Heart left ventricle (tissue), 16 donors: ENCODE measurements at places on chromosomes 5 and 9. TPM values are rescaled to one million over a fixed set of nuclear protein-coding genes. Genes with fewer than 3 reads are reported as not detected.

DNA sequence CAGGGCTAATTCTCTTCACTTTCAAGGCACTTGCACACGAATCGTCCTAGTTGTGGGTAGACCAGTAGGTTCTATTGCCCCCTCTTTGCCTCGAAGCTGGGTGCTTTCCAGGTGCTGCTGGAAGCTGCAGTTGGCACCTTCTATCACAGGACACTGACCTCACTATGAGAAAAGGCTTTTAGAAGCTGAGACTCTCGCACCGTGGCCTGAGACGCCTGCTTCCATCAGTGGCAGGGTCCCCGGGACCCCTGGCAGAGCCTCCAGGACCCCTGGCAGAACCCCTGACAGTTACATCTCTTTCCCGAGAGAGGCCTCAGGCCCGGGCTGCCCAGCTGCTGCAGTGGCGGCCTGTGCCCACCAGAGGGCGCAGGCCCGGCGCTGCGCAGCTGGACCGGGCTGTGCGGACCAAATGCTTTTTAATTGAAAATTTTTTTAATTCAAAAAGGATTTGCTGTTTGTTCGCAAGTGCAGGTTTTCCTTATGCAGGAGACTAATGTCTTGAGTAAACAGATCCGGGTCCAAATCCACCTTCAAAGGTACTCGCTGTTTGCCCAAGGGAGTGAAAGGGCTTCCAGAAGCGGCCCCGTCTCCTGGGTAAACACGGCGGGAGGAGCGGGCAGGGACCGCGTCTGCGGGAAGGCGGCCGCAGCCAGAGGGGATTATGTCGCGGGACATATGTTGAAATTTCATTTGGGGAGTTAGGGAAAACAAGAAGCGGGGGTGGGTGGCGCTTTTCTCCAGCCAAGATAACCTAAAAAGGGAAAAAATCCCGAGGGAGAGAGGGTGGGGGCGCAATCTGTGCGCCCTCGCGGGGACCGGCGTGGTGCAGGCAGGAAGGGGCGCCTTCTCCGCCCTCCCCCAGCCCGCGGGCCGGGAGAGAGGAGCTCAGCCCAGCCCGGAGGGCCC, 114.5 kb upstream of the LMX1B start:
- DNase-seq = peak; percentile 71
- no peaks in the 10 kb centered on the region for H3K27me3 ChIP-seq
- peak overlapping the region; percentile 34 for H3K4me3 ChIP-seq
- H3K4me1 ChIP-seq = peaks cover 20% of the 10 kb centered on the region

- no peak for DNase-seq
- H3K36me3 ChIP-seq = no peaks in the 10 kb centered on the region
- H3K27ac ChIP-seq = no peak overlapping the region
- no peaks in the 10 kb centered on the region for H3K27me3 ChIP-seq
- H3K4me1 ChIP-seq = no peaks in the 10 kb centered on the region
- H3K4me3 ChIP-seq = no peak overlapping the region
These were observed 157.0 kb downstream of the PJA2 start for GRCh38 chr5:109252731-109253130.

- no peaks in the 10 kb centered on the region for H3K36me3 ChIP-seq
- H3K27ac ChIP-seq = no peak overlapping the region
- H3K27me3 ChIP-seq = no peaks in the 10 kb centered on the region
- no peaks in the 10 kb centered on the region for H3K4me1 ChIP-seq
These were observed 171.7 kb downstream of the ZNF608 start for GRCh38 chr5:124574521-124575436.

- peaks cover 48% of the 10 kb centered on the region for H3K4me1 ChIP-seq
- H3K27ac ChIP-seq = peak overlapping the region; percentile 96
These were observed 1.3 kb downstream of the ERBIN start for GRCh38 chr5:65927503-65928321.

GRCh38 chr5:136682986-136683385, 317.6 kb upstream of the TRPC7 start:
- no peak overlapping the region for H3K27ac ChIP-seq
- no peaks in the 10 kb centered on the region for H3K4me1 ChIP-seq
- peaks cover 20% of the 10 kb centered on the region for H3K27me3 ChIP-seq
- DNase-seq = no peak
- H3K36me3 ChIP-seq = no peaks in the 10 kb centered on the region

FBP1 gene
- polyA plus RNA-seq = 1.3 TPM

DNA sequence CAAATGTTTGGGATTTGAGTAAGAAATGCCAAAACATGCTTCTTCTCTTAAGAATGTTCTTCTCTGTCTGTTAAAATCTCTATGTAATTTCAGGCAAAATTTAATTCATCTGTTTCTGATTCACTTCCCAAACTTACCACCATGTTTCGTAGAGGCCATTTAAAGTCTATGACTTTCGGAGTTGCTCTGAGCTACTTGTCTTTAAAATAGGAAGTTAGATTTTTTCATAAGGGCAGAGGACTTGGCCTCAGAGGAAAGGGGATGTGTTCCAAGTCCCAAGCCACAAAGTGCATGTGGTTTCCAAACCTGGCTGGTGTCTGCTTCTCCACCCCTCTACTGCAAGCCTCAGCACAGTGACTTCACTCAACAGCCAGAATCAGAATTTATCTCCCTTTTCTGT, 111.3 kb upstream of the ADRA1B start:
- DNase-seq = peak; percentile 50
- H3K4me3 ChIP-seq = no peak overlapping the region
- no peaks in the 10 kb centered on the region for H3K4me1 ChIP-seq
- no peaks in the 10 kb centered on the region for H3K27me3 ChIP-seq

DNA sequence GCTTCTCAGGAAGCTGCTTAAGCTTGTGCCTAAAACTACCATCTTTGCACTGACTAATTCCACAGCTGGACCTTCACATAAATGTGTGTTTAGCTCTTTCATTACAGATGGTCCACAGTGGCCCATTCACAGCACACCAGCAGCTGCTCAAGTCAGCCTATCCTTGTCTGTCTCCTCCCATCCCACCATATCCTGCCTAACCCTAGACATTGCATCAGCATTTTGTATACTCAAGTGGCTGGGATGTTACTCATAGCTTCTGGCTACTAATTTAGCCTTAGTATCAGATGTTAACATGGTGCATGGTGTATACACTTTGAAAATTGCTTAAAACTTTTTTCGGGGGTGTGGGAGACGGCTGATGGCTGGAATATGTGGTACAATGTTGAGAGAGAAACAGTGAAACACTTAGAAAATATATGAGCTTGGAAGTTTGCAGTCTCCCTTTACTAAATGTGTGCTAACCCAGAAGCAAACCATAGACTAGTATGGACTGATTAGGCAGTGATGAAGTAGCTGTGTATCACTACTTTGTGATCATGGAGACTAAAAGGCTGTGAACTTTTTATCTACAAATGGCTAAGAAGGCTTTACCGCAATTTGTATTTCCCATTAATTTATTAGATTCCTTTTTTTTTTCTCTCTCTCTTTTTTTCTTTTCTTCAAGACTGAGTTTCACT, 83.1 kb downstream of the JMY start:
- H3K4me1 ChIP-seq = no peaks in the 10 kb centered on the region
- H3K27ac ChIP-seq = no peak overlapping the region
- H3K27me3 ChIP-seq = no peaks in the 10 kb centered on the region
- no peak overlapping the region for H3K4me3 ChIP-seq
- no peaks in the 10 kb centered on the region for H3K36me3 ChIP-seq

GRCh38 chr9:33239921-33240320, at the start of gene SPINK4:
Gene SPINK4, plus strand, starts transcription at chr9:33240167. Its CDS starts 42 bp downstream, at chr9:33240209.
- no peak within 1 kb of the TSS for H3K4me3 ChIP-seq
- no peaks in the 10 kb centered on the region for H3K4me1 ChIP-seq
- H3K27me3 ChIP-seq = no peaks in the 10 kb centered on the region
- no peak within 1 kb of the TSS for H3K27ac ChIP-seq
- peak; percentile 39 for DNase-seq

- H3K27ac ChIP-seq = peak overlapping the region; percentile 18
- no peak overlapping the region for H3K4me3 ChIP-seq
- H3K4me1 ChIP-seq = peaks cover 61% of the 10 kb centered on the region
These were observed 220.3 kb downstream of the NR3C1 start for GRCh38 chr5:143182901-143183820.

AK8 gene
- polyA plus RNA-seq = not detected

DNA sequence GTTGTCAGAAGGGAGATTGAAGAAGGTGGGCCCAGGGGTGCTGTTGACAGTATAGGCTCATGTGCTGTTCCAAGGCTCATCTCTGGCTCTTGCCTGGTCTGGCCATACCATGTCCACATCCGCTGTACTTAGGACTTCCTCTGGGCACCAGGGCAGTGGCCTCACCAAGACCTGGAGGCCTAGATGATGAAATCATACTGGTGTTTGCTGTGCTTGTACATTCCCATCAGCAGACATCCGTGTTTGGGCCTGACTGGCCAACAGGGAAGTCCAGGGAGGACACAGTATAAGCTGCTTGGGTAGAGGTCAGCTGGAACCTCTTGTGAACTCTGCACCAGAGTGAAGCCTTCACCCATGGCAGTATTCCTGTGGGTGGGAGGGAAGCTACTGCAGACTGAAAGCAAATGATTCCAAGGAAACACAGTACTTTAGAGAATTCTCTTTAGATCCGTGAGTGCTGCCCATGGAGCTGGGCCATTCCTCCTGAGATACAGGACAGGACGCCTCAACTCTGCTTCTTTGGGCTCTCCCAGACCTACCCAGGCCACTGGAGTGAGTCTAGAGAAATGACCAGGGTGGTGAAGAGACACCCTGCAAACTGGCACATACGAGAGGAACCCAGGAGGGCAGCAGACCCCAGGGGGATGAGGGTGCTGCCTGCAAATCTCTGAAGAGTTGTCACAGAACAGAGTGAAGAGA, 22.5 kb downstream of the POLR1E start:
- no peak overlapping the region for H3K27ac ChIP-seq
- H3K4me1 ChIP-seq = no peaks in the 10 kb centered on the region
- no peak overlapping the region for H3K4me3 ChIP-seq
- peaks cover 67% of the 10 kb centered on the region for H3K36me3 ChIP-seq

- no peak for DNase-seq
- no peaks in the 10 kb centered on the region for H3K4me1 ChIP-seq
- H3K27me3 ChIP-seq = peaks cover 5% of the 10 kb centered on the region
- H3K27ac ChIP-seq = no peak overlapping the region
- no peak overlapping the region for H3K4me3 ChIP-seq
These were observed 32.9 kb upstream of the FCN1 start for GRCh38 chr9:134950386-134951210.

DNA sequence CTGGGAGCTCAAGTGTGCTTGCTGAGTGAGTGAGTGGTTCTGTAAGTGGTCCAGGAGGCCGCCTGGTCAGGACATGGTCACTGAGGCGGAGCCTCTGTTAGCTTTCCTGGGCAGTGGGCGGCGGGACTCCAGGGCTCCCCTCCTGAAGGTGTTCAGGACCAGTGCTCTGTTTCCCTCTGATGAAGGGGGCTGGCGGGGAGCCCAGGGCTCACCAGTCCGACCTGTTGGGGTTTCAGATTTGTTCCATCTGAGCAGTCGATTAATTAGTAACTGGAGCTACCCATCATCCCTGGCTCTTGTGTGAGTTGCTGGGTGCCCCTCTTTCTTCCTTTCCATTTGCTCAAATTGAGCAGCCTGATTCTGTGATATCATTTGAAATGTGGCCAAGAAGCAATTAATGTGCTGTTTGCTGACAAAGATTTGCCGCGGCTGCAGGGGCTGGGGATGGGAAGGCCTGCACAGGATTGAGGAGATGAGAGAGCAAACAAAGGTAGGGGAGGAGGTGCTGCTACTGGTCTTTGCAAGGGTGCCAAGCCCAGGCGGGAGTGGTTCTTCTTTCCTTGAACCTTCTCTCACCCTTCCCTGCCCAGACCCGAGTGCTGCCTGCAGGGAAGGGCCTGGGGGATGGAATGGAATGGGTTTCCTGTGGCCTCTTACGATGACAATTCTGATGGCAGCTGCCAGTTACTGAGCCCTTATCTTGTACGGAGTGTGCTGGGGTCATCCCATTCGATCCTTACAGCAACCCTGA, 92.8 kb upstream of the PITX1 start:
- H3K36me3 ChIP-seq = no peaks in the 10 kb centered on the region
- H3K27me3 ChIP-seq = no peaks in the 10 kb centered on the region
- no peak overlapping the region for H3K4me3 ChIP-seq

- H3K4me1 ChIP-seq = no peaks in the 10 kb centered on the region
- no peaks in the 10 kb centered on the region for H3K27me3 ChIP-seq
- H3K27ac ChIP-seq = peak overlapping the region; percentile 61
These were observed 103.5 kb downstream of the SPRY4 start for GRCh38 chr5:142221091-142221860.

DNA sequence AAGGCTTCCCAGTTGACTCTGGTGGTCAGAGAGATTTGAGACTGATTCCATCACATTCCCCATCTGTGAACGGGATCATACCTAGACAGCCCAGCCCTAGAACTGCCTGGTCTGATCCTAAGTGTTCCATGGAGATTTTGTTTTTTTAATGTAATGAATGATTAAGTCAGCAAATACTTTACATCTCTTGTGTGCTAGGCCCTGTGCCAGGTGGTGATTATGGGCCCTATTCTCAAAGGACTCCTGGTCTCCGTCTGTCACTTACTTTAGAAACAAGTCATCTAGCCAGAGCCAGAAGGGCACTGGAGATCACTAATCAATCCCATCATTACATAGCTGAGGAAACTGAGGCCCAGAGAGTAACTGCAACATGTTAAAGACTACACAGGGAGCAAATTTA, 1.1 kb upstream of the GPX3 start:
- H3K4me3 ChIP-seq = no peak overlapping the region
- H3K27ac ChIP-seq = peak overlapping the region; percentile 96
- DNase-seq = no peak
- H3K36me3 ChIP-seq = peaks cover 2% of the 10 kb centered on the region

DNA sequence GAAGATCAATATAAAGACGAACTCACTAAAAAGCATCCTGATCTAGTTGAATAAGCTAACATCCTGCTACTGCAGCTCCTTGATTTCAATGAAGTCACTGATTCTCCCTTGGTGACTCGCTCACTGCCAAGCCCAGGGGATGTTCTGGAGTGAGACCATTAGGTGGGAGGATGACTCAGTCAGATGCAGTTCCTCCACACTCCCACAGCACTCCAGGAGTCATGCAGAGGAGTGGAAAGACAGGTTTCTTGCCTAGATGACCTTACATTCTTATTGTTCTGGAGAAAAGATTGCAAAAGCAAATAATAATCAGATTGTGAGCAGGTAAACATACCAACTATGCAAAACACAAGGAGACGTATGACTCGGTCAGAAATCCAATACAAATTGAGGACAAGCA, 15.3 kb downstream of the GCNT4 start:
- H3K4me3 ChIP-seq = no peak overlapping the region
- no peaks in the 10 kb centered on the region for H3K4me1 ChIP-seq
- H3K36me3 ChIP-seq = no peaks in the 10 kb centered on the region
- no peak overlapping the region for H3K27ac ChIP-seq

ADGRV1 gene
- polyA plus RNA-seq = not detected

DNA sequence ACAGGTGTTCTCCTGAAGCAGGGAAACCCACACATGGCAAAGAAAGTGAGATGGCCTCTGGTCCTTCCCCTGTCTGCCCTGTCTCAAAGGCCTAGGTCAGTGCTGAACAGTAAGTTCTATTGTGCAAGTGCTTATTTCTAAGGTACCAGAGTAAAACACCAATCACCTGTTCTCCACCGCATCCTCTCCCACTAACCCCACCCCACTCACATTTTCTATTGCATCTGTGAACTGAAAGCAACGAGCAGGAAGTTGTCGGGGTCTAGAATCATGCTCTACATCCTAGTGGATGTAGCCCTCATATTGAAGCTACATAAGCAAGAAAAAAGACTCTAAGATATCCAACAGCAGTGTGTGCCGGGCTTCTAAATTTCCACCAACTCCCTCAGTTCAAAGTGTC, 265.9 kb downstream of the ENC1 start:
- H3K4me3 ChIP-seq = no peak overlapping the region
- no peaks in the 10 kb centered on the region for H3K36me3 ChIP-seq
- H3K4me1 ChIP-seq = no peaks in the 10 kb centered on the region
